Posterior cingulate gyrus (tissue), 11 donors: ENCODE measurements at places on chromosomes 16 and 17.

DNA sequence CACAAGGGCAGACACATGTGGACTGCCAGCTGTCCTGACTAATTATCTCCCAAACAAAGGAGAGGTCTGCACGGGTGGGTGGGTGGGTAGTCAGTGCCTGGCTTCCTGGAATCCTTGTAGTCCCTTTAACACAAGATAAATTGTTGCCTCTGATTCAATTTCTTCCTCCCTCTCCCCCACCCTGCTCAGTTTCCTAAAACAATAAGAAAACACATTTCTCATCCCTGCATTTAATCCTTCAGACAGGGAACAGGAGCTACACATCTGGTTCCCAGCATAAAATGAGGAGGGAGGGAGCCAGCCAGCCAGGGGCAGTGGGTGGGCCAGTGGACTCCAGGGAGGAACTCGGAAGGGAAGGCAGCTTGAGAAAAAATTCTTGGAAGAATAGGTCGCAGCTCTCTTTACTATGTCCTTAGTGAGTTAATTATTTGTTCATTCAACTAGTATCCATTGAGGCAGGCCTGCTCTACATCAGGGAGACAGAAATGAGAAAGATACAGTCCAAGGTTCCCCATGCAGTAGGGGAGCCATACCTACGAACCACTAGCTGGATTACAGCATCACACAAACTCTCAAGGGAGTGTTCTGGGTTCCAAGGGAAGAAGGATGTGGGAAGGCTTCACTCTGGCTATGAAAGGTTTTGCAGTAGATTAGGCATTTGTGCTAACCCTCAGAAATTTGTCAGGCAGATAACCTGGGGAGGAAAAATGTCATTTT, 58.3 kb downstream of the CCT6B start:
- DNase-seq = no peak

DNA sequence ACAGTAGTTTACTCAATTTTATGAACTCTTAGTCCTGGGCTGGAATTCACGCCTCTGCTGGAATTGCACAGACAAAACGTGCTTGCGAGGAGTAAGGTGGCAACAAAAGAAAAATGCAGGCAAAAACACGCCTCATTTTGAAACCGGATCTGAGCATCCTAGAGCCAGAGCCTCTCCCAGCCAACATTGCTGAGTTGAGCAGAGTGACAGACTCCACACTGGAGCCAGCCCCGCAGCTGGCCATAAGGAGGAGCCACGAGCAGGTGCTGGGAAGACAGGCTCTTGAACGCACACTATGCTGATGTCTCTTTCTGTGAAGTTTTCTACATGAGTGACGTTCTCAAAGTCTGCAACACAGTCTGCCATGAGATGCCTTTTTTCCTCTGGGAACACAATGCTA, 14.6 kb upstream of the HSBP1 start:
- DNase-seq = no peak

DNA sequence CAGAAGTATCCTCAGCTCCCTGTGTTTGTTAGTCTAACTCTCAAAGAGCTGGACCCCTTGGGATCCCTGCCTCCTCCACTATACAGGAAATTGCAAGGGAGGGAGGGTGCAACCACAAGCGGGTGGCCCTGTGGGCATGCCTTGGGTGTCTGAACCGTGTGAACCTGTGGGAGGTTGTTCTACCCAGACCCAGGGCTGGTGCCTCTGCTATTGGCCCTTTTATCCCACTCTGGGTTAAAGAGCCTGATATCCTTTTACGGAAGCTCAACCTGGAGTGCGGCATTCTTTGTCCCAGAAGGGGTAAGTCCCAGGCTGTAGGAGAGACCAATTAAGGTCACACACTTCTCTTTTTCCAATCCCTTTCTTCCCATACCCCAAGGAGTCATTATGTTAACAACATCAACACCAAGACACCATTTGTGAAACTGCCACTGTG, 53.4 kb downstream of the ARSG start:
- DNase-seq = no peak

- no peak for DNase-seq
These were observed 4.2 kb downstream of the GIT1 start for GRCh38 chr17:29585080-29585751.

DNA sequence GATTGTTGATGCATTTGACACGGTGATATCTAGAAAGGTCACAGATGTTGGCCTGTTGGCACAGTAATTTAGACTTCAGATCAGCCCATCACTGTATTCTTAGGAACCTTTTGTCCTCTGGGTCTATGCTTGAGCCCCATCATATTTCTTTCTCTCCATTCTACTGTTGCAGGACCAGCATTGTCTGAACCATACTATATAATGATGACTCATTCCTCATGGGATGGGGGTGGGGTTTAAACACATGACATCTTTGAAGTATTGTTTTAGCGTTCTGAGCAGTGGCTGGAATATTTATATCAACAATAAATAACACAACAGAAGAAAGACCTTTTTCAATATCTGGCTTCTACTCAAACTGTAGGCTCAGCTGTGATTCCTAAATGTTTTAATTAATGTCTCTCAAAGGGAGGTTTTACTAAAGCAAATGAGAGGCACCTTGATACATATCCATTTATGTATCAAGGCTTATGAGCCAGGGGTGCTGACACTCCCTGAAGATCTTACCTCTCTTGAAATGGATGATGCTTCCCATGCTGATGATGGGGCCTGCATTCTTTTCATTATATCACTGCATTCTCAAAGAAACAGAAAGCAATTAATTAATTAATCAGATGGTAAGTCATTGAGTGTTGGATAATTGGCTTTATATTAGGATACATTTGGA, 379.0 kb upstream of the GOT2 start:
- no peak for DNase-seq

DNA sequence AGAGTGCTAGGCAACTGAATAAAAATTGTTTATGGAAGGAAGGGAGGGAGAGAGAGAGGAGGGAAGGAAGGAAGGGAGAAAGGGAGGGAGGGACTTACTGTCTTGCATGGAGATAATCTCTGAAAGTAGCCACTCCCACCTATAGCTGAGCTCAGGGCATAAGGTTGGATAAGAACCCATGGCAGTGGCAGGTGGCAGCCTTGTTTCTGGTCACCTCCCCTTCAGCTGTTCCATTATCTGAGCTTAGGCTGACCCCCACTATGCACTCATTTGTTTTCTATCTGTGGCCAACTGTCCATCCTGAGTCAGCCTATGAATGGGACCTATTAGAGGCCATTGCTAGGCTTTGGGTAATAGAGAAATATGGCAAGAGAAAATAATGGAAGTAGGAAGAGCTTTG, 25.3 kb upstream of the MTMR4 start:
- DNase-seq = no peak

DNA sequence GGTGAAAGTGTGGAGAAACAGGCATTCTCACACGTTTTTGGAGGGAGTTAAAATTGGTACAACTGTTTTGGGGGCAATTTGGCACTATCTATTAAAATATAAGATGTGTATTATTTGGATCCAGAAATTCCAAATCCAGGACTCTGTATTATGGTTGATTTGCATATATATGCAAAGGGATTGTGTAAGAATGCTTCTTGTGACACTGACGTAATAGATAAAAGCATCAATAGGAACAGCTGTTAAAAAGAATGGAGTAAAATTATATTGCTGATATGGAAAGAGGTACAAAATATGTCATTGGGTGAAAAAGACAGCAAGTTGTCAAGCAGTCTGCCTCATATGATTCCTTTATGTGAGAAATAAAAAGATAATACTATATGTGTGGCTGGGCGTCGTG, 17.3 kb downstream of the FA2H start:
- DNase-seq = no peak

GRCh38 chr16:1651094-1651973, 26.7 kb upstream of the JPT2 start:
- peak; percentile 17 for DNase-seq

DNA sequence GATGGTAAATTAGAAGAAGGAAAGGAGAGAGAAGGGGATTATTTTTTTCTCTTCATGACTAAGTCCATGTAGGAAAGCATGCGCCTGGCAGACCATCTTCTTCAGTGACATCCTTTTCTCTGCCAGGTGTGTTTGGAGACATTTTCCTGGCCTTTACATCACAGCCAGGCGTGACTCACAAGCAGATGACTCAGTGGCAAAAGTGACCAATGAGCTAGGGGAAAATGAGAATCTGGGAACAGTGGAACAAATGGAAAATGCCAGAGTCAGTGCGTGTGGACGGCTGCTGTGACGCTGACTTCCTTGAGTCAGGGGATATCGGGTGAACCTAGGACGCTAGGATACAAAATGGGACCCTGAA, 9.4 kb downstream of the KIAA0513 start:
- no peak for DNase-seq

DNA sequence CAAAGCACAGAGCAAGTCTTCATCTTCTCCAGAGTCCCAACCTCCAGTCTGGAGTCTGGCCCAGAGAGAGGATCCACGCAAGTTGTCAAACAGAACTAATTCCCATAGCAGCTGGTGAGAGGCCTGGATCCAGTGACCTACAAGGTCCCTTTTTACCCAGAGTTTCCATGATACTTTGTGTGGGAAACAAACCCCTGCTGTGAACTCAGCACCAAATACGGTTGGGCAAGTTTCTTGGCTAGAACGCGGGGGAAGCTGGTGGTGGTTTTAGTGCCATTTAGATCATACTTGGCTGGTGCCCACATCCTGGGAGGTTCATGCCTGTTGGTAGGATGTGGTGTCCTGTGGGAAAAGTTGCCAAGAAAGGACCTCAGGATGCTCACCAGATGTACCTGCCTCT, 18.1 kb downstream of the TMC7 start:
- DNase-seq = no peak

DNA sequence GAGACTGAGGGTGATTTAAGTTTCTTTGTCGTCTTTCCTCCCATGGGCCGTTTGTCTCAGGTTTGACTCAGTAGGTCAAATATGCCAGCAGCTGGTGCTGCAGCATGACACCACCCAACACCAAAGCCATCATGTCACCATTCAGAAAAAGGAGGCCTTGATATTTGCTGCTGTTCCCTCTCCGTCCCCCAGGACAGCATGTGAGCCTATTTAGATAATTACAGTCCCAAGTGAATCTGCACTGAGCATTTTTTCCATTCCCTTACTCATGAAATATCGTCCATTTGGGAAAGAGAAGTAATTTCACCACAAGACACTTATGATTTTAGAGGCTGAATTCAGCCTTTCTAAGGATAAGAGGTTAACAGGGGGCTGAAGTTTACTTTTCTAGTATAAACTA, 62.2 kb upstream of the ADORA2B start:
- no peak for DNase-seq

- peak; percentile 49 for DNase-seq
These were observed 74.7 kb downstream of the RPA1 start for GRCh38 chr17:1904273-1905182.

DNA sequence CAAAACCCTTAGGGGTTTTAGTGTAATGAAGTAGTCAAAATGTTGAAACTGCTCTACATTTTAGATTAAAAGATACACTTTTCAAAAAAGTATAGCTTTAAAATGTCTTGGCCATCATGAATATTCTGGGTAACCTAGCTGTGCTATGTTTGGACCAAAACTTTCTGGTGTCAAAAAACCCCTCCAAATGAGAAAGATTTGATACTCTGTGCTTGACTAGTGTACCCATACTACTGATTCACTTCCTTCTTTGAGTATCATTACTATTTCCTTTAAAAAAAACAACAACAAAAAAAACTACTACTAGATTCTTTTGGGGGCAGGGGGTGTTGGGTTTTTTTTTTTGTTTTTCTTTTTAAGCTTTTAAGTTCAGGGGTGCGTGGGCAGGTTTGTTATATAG, 37.3 kb downstream of the PTRH2 start:
- DNase-seq = no peak

- DNase-seq = no peak
These were observed 4.2 kb upstream of the MAFG start for GRCh38 chr17:81931557-81932332.

GRCh38 chr17:79988185-79988971, 47.3 kb downstream of the TBC1D16 start:
- DNase-seq = peak; percentile 63

DNA sequence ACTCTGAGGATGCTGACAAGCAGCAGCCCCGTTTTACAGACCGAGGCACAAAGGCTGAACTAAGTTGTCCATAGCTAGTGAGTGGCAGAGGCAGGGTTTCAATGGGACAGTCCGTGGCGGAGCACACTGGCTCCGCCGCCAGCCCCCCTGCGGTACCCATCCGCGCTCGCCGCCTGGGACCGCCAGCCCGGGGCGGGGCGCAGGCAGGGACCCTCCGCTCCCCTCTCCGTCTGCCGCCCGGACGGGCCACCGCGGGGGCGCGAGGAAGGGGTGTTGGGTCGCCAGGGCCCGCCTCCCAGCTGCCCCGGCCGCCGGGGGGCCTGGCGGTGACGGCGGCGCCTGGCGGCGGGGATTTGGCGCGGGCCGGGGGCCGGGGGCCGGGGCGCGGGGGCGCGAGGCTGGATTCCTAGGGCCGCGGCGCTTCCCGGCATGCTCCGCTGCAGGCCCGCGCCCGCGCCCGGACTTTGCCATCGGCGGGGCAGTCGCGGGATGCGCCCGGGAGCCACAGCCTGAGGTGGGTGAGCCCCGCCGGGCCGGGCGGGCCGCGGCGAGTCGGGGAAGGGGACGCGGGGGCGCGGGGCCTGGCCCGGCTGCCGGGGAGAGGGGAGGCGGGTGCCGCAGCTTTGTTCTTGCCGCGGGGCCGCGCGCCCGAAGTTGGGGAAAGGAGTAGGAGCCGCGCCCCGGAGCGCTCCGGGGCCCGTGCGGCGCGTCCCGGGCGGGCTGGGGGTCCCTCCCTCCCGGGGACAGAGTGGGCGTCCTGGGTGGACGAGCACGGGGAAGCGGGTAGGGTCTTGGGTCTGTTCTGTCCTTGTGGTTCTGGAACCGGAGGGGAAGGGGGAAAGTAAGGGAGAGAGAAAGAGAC, at the start of gene TMEM98:
TMEM98 (plus strand) TSS at position 430 of the 862 bp plus-strand sequence. CDS start 3,376 bp downstream, outside the sequence.
- peak; percentile 50 for DNase-seq

DNA sequence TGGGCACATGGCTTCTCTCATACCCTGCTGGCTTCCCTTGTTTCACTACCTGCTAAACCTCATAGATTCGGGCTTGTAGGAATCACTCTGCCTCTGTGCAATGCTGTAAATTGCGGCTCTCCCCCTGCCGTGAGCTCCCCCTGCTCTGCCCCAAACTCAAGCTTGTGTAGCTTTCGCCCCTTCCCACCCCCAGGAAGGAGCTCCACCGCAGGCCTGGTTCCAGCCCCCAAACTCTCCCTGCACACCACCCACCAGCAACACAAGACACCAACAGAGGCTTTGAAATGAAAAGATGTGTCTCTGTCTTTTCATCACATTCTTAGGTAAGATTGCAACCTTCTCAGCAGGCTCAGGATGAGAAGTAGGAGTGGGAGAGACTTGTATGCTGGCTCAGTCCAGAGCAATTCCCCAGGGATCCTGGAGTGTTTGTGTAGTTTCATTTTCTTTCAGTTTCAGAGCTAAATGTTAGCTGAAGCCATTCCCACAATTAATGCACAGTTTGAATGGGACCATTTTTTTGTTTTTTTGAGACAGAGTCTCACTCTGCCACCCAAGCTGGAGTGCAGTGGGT, 14.2 kb downstream of the CX3CL1 start:
- DNase-seq = no peak

- no peak for DNase-seq
These were observed 105.1 kb downstream of the CHD9 start for GRCh38 chr16:53159781-53160436.

- DNase-seq = no peak
These were observed 2.9 kb downstream of the UBB start for GRCh38 chr17:16383772-16384287.

DNA sequence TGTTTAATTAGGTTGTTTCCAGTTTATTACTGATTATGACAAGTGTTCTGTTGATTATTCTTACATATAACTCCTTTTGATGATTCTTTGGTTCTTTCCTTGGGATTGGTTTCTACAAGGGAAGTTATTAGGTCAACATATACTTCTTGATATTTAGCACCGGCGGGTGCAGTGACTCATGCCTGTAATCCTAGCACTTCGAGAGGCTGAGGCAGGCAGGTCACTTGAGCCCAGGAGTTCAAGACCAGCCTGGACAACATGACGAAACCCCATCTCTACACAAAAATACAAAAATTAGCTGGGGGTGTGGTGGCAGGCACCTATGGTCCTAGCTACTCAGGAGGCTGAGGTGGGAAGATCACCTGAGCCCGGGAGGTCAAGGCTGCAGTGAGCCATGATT, 120.2 kb upstream of the HAS3 start:
- DNase-seq = no peak
